NCI-H1105 treated with DMSO at 0.1 percent for 48 hours (cell line): ENCODE measurements at places on chromosomes 6 and 20.

DNA sequence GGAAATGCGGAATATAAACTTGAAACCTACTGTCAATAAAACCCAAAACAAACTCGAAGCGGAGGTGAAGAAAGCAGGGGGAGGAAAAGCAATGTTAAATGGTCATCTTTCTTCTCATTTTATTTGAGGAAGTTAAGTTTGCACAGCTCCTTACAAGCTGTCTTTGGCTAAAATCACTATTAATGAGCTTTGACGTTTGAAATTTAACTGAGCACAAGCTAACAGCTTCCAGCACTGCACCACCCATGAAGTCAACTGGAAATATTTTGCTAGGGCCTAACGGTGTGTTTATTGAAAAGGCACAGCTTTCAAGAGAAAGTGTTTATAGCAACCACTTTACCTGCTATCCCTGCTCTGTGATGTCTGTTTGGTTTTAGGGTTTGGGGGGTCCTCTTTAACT lies 103.8 kb downstream of the PKHD1 start:
- DNase-seq = no peak

GRCh38 chr6:70150521-70150920 lies 152.4 kb downstream of the COL9A1 start:
- DNase-seq = no peak

- DNase-seq = no peak
These were observed 371.1 kb downstream of the FARS2 start for GRCh38 chr6:5632348-5632935.

- DNase-seq = no peak
These were observed 504.0 kb upstream of the CDH4 start for GRCh38 chr20:60748086-60748485.

DNA sequence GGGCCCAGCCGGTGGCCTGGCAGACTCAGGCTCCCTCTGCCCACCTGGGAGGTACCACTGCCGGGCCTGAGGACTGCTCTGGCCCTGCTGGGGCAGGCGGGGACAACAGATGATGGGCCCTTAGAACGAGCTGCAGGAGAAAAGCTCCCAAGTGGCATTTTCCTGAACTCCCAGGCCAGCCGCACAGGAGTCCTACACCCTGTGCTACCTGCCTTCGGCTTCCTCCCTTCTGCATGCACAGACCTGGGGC lies 41.3 kb downstream of the DSTN start:
- DNase-seq = no peak

GRCh38 chr6:137832110-137832509 lies 34.9 kb upstream of the TNFAIP3 start:
- no peak for DNase-seq

DNA sequence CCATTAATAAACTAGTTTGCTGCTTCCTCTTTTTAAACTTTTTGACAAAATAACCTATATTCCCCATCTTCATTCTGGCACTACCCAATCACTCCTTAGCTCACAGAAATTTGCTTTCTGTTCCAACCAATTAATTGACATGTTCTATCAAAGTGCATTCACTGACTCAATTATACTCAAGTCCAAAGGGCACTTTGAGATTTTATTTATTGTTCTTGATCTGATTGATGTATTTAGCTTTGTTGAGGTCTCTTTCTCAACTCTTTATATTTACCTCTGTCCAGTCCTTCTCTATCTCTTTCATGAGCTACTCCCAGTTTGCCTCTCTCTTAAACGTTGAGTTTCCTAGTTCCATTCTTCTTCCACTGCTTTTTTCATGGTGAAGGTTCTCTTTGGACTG lies 104.4 kb upstream of the TENT5A start:
- DNase-seq = no peak

DNA sequence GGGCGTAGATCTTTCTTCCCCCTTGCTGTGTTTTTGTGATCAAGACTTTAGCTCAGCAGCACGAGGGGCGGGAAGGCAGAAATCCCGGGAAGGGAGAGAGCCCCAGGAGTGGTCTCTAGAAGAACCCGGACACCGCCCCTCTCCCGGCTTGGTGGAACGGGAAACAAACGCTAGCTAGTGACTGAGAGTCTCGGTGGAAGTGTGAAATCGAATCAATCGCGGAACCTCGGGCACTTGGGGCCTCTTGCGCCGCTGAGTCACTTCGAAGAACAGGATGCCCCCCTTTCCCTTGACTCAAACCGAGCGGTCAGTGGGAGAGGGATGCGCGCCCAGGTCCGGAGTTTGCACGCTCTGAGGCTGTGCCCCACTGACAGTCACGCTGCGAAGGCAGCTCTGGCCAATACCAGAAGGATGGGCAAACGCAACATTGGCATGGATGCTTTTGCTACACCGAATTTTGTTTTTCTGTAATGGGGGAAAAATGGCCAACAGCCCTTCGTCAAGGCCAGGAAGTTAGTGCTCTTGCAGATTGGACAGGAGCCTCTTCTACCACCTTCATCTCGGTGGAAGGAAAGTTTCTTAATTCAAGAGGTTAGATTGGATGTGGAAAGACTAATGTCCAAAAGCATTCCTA lies 1.6 kb upstream of the OLIG3 start:
- DNase-seq = no peak

DNA sequence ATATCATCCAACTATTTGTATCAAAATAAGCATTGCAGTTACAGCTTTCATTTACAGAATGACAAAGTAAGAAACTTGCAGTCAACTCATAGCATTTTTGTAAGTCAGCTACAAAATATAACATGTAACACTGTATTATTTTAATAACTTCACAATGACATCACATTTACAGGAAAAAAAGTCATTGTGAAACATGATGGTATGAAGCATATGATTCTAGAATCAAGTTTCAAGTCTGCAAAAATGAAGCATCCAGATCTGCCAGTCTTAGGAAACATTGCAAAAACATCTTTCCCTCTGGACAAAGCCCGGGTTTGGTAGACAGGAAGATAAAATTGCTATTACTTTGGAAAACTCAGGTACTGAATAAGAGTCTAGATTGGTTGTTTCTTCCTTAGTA lies 263.9 kb upstream of the NT5E start:
- no peak for DNase-seq

DNA sequence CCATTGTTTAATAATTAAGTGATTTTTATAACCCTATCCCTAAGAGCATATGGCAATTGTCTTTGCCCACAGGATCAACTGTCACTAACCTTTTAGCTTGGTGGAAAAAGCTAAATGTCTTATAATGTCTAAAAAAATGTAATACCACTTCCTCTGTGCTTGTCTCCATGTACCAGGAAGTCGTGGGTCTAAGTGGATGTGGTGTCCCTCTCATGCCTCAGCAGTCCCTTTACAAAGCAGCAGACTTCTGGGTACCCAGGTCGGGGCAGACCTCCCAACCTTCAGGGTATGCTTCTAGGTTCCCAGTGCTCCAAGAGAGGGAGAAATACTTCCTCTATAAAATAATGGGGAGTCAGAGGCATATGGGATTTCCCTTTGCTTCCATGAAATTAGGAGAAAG lies 74.7 kb downstream of the ZHX3 start:
- no peak for DNase-seq
